BE2C (cell line): ENCODE measurements at places on chromosomes 2 and 18.

GRCh38 chr2:26994983-26995382, 24.5 kb downstream of the MAPRE3 start:
- no peak for DNase-seq

- DNase-seq, result no peak
Observed at GRCh38 chr2:142033393-142033792, 97.4 kb downstream of the LRP1B start.

DNA sequence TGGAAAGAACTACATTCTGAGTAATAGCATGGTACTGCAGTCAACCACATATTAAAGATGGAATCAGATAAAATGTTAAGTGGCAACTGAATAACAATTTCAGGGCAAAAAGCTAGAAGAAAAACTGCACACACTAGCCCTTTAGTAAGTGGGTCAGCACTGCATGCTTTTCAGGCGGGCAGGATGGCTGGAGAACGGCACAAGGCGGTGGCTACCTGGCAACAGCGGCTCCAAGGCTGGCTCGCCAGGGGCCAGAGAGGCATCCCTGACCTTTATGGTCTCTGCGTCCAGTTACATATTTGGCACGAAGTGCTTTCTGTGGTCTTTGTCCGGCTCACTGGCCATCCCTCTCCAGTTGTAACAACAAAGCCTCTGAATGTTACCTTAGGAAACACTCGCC, 226.7 kb downstream of the MYT1L start:
- no peak for DNase-seq

DNA sequence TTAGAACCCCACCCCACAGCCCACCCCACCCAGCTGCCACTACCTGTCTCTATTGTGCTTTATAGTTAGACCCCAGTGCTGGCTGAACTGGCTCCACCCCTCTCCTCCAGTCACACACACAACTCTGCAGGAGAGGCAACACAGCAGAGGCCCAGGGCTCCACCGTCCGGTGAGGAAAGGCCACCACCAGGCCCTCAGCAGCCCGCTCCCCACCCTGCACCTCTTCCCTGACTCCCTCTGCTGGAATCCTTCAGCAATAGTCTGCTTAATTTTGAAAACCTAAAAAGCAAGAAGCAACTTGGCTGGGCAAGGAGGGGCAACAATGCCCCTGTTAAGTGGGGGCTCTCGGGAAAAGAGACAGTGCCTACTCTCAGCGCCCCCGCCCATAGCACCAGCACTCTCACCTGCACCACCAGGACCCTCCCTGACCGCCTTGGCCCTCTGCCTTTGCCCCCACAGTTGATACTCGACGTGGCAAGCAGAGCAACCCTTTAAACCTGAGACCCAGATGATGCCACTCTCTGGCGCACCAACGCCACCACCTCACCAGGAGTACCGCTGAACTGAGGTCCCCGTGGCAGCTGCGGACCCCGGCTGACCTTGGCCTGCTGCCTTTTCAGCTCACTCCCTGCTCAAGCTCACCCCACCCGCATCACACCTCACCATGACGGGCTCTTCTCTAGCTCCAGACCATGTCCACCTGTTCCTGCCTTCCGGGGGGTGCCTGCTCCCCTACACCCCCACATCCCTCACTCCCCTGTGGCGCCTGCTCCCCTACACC, 45.7 kb downstream of the NDUFA10 start:
- DNase-seq, result peak; percentile 89

GRCh38 chr2:66478731-66479316, 43.9 kb downstream of the MEIS1 start:
- no peak for DNase-seq

DNA sequence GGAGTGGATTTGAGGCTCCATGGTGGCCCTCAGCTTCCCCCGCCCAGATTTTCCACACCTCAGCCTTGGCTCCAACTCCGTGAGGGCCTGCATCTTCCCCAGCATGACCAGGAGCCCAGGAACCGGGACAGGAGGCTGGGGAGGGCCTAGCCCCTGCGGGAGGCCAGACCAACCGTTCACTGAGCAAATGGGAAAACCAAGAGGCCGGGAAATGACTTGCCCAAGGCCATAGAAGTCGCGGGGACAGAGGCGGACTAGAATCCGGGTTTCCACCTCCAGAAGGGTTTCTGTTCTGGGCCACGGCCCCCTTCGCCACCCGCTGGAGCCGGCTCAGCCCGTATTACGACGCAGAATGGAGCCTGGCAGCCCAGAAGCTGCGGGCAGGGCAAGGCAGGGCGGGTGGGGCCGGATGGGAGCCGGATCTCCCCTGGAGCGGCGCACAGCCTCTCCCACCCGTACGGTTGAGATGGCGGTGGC, 7.9 kb upstream of the CRYBA2 start:
- no peak for DNase-seq

- DNase-seq, result no peak
Observed at GRCh38 chr2:86806059-86806857, 15.5 kb upstream of the CD8A start.

DNA sequence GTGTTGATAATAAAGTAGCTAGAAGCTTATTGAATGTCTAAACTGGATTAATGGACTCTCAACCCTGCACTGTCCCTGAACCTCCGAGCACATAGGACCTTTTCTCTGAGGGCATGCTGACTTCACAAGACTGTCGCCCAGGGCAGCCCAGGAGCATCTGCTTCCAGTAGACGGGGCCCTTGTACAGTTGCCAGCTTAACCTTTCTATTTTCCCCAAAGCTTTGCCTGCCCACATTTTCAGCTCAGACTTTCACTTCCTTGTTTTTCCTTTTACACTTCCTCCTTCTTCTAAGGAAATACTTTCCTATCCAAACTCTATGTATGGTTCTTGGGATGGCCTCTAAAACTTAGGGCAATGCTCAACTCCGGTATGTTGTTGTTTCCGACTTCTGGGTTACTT, 1.3 kb downstream of the VWA3B start:
- DNase-seq, result no peak

DNA sequence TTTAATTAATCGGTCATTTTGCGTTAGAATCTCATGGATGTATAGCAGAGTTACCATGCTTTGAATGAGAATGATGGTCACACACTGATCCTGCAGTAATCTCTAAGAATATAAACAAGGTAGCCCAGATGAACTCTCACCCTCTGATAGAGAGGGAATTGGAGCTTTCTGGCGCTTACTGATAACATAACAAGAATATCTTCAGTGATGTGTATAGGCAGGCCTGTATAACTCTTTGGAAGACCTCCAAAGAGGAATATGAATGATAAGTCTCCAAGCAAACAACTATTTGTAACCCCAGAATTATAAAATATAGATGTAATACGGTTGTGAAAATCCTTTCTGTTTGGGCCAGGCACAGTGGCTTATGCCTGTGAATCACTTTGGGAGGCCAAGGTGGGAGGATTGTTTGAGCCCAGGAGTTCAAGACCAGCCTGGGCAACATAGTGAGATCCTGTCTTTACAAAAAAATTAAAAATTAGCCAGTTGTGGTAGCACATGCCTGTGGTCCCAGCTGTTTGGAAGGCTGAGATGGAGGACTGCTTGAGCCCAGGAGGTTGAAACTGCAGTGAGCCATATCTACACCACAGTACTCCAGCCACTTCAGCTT, 52.5 kb upstream of the LTBP1 start:
- DNase-seq, result no peak

GRCh38 chr2:233961905-233962304, 44.7 kb downstream of the TRPM8 start:
- no peak for DNase-seq

GRCh38 chr2:241354668-241355658, 1.1 kb upstream of the FARP2 start:
- peak; percentile 96 for DNase-seq

- no peak for DNase-seq
Observed at GRCh38 chr18:42583283-42583731, 532.2 kb downstream of the RIT2 start.

GRCh38 chr18:76134628-76135027, 360.4 kb downstream of the ZNF516 start:
- no peak for DNase-seq

DNA sequence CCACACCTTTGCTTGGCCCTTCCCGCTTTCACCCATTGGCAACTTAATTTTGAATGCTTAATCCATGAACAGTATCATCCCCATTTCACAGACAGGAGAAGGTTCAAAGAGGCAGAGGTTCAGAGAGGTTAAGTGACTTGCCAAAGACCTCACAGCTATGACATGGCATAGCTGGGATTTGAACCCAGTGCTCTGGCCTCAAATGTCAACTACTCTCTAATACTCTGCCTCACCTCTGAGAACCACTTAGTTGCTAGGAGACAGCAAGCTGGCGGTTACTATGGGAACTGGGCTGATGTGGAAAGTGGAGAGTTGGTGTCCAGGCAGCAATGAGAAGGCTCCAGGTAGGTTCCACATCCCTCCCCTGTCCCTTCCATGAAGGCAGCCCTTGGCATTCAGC, 15.8 kb upstream of the PRSS56 start:
- no peak for DNase-seq

DNA sequence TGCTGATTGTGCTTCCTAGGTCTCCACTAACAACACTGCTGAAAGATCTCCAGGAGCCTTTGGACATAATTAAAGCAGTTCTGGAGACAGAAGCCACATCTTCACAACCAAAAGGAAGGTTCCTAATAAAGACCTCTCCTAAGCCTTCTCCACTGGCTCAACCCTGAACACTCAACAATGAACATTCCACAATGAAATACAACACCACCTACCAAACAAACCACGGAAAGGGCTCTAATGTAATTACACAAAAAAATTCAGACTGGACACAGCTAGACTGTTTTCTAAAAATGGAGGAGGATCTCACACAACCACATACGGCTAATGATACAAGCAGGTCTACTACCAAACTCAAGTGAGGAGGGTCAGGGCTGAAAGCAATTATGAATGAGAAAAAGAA, 43.6 kb downstream of the NOL10 start:
- no peak for DNase-seq

DNA sequence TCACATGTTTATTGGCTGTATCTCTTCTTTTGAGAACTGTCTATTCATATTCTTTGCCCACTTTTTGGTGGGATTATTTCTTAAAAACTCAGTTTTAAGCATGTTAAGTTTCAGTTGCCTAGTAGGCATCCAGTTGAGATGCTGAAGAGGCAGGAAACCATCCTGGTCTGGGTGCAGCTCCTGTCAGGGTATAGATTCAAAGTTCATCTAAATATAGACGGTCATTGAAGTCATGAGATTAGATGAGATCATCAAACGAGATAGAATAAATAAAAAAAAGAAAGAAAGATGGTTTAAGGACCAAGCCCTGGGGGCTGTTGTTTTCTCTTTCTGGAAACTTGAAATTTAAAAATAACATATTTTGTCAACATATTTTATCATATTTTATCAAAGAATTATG, 9.2 kb upstream of the DNAH7 start:
- no peak for DNase-seq

- no peak for DNase-seq
Observed at GRCh38 chr2:226548732-226549131, 250.9 kb downstream of the IRS1 start.

GRCh38 chr2:218266316-218266979, 3.5 kb downstream of the AAMP start:
- no peak for DNase-seq

- no peak for DNase-seq
Observed at GRCh38 chr2:162484551-162484950, 140.6 kb downstream of the GCA start.

- DNase-seq, result no peak
Observed at GRCh38 chr2:58866040-58866439, 624.9 kb upstream of the FANCL start.

GRCh38 chr18:59139291-59139614, 431 bp upstream of the SEC11C start:
- peak; percentile 83 for DNase-seq

DNA sequence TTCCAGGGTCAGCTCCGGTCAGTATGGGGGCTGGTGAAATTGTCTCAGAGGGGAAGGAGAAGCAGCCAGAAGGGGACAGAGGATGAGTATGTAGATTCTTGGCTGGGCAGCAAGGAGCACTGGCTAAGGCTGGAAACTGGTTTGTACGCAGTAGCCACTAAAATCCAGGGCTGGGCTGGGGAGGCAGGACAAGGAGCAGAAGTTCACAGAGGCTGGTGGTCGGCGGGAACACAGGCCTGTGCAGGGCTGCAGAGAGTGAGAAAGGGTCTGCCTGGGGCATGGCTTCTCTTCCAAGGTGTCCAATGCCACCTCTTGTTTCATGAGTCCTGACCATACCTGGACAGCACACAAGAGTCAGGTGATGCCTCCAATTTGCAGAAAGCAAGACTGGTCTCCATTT, 94.4 kb upstream of the HDAC4 start:
- no peak for DNase-seq

- DNase-seq, result no peak
Observed at GRCh38 chr2:96262306-96262705, 3.5 kb downstream of the TMEM127 start.

- no peak for DNase-seq
Observed at GRCh38 chr2:151905963-151906632, 77.9 kb upstream of the ARL5A start.

DNA sequence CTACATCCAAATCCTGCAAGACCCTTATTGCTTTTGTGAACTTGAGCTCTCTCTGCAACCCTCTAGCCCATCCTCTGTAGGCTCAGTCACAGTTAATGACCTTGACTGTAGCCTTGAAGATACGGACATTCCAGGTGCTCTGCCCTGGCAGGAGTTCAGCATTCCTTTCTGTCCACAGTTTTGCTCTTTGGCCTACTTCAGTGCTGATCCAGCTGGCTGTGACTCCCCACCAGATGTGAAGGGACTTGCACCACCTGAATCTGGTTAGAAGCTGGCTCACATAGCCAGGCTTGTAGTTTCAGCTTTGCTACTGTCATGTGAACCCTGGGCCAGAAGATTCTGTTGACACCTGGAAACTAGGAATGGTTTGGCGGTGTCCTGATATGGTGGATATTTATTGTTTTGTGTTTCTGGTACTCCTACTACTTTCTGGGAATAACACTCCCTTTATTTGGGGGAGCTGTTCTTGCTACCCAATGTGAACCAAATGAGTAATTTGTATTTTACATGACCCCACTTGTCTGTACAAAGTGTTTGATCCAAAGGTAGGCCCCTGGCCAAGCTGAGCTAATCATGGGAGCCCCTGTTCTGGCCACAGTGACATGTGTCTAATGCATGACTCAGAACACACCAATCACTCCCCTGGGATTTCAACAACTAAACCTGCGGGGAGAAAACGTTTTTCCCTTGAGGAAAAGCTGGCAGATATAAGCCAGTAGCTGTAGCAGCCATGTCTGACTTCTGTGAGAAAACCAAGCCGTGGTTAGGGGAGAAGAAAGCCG, 73.4 kb downstream of the CDCA7 start:
- peak; percentile 9 for DNase-seq

- DNase-seq, result no peak
Observed at GRCh38 chr2:50018921-50019320, 864.6 kb upstream of the FSHR start.

GRCh38 chr2:17538844-17539554, 1.5 kb upstream of the VSNL1 start:
- DNase-seq, result peak; percentile 77
